ENCODE measurements at places on chromosomes 2 and 18.

GRCh38 chr2:134379293-134379692, 125.4 kb downstream of the MGAT5 start:
- no peak for DNase-seq

- DNase-seq = no peak
These were observed 48.8 kb downstream of the TMEM163 start for GRCh38 chr2:134669731-134670669.

GRCh38 chr2:128573116-128573515, 254.4 kb upstream of the HS6ST1 start:
- no peak for DNase-seq

DNA sequence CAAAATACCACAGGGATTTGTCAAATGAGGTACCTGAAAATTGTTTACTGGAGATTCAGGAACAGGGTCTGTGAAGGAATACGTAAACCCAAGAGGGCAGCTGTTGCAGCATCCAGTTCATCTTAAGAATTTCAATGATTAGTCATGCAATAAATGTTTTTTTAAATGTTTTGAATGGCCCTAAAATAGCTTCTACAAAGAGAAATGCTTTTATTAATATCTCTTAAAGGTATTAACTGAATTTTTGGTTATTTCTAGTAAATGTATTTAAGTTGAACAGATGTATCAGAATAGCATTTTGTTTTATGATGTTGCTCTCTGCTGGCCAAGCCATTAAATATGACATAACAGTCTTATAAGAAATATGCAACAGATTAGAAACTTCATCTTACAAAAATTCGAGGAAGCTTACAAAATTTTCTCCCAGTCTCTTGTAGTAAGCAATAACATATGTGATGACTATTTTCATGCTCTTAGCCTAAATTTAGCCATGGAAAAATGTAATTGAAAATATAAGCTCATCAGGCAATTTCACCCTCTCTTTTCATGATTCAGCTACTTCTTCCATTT, 863.9 kb downstream of the SUCLG1 start:
- DNase-seq = no peak

- no peak for DNase-seq
These were observed 418.2 kb upstream of the HNRNPA3 start for GRCh38 chr2:176794392-176794791.
